BJ (cell line): ENCODE measurements at places on chromosomes 16 and 17. TPM values are rescaled to one million over a fixed set of nuclear protein-coding genes. Genes with fewer than 3 reads are reported as not detected.

Gene DPEP3
- polyA plus RNA-seq = not detected in 2 replicates

Gene LHX1
- polyA plus RNA-seq = not detected in 2 replicates

Gene MARF1
- 22.5 and 25.2 TPM in 2 replicates for polyA plus RNA-seq

Gene SLC12A3
- not detected in 2 replicates for polyA plus RNA-seq

Gene NTN3
- polyA plus RNA-seq = 0.09 and 0.12 TPM in 2 replicates

Gene KCNH4
- polyA plus RNA-seq = 0.02 and 0.07 TPM in 2 replicates

Gene TMEM204
- 42.4 and 81.9 TPM in 2 replicates for polyA plus RNA-seq

Gene CACNA1H
- polyA plus RNA-seq = 0.20 and 0.37 TPM in 2 replicates

DNA sequence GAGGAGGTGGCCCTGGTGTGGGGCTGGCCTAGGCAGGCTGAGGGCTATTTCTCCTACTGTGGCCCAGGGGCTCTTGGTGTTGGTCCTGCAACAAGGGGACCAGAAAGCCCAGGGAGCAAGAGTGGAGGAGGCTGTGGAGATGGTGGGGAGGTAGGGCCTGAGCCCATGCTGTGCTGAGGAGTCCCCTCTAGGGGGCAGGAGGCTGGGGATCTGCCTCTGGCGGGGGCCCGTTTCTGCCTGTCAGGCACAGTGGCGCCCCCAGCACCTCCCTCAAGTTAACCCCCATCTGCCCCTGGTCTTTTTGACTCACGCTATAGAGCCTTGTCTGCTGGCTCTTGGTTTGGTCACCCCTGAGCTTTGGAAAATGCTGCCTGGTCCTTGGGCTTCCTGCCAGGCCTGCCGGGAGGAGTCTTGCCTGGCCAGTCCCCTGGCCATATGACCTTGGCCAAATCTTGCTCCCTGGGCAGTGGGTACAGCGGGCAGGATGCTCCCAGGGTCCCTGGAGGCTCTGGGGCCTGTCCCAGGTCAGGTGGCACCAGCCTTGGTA, 5.9 kb downstream of the BAIAP2 start:
- DNase-seq = no peak

DNA sequence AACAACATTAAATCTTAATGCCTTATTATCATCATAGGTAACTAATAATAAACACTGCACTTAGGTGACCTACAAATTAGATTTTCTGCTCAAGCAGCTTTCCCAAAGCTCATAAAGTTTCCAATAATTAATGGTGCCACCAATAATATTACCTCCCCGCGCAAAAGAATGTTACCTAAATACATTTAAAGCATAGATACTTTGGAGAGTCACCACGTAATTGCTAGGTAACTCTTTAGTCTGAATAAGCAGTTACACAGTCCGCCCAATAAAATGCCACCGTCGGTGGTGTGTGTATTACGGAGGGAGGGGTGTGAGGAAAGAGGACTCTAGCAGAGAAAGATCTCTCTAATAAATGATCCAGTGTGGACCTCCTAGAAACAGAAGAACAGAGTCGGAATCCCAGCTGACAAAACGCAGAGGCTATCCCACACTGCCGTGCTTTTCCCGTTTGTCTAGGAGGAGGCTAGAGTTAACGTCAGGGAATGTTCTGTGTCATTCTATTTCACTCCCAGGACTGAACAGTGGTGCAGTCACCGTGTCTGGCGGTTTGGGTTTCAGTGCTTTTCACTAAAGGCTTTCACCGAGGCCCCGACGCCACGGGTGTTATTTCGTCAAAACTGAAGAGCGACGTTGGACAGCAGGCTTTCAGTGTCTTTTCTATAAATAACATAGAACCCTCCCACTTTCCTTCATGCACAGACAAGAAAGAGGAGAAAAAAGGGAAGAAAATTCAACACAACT, 630 bp downstream of the RNFT1 start:
- peak; percentile 12 for DNase-seq

- no peak for DNase-seq
Measured at GRCh38 chr16:88290850-88291830, 91.6 kb upstream of the ZNF469 start.

DNA sequence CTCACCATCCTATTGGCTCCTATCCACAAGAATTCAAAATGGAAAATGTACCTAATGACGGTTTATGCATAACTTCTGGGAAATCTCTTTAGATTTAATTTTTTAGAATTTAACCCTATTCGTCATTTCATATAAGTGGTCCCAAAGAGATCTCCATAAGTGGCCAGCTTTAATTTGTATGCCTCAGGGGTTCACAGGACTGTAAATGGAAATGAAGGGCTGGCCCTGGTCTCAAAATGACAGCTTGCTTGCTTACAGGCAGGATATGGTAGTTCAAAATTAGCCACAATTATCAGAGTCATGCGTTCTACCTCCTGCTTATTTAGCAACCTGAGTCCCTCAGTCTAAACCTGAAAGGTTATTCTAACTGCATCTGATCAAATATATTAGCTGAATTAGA, 6.6 kb upstream of the NACA2 start:
- DNase-seq = no peak

DNA sequence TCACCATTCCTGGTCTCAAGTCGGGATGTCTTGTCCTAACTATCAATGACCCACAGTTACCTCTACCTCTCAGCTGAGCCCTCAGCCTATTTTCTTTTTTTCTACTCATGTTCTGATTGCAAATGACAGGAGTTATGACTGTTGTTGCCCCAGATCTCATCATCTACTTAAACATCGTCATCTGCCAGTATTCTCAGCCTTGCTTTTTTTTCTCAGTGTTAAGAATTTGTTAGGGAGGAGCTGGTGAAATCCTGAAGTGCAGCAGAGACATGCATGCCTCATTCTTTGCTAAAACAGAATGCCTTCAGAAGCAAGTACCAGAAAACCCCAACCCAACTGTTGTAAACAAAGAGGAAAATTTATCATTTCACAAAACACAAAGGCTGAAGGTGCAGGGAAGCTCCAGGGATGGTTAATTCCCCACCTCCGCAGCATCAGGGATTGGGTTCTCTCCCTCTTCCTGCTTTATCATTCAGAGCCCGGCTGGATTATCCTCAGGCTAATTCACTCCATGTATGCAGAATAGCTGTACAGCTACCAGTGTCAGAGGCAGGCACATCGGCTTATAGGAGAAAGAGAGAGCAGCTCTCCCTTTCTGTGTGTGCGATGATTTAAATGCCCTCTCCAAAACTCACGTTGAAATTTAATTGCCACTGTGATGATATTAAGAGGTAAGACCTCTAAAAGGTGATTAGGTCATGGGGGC, 540.8 kb upstream of the HSBP1 start:
- no peak for DNase-seq

DNA sequence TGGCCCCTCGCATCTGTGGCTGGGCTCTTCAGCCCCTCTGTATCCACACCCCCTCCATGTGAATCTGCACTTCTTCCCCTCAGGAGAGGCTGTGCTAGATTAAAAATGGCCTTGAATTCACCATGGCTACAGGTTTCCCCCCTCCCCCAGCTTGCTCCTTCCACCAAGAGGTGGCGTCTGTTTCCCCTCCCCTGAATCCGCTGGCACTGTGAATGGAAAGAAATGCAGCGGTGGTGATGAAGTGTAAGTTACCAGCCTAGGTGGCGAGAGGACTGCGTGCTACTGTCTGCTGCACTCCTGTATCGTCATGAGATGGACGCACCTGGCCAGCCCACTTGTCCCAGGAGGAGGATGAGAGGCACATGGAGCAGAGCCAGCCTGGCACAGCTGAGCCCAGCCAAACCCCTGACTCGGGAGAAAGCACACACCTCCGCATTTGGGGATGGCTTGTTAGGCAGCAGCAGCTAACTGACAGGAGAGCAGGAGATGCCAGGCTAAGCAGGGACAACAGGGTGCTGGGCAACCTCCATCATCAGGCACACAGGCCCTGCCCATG, 26.2 kb downstream of the TNFRSF13B start:
- DNase-seq = no peak

GRCh38 chr16:29876217-29876593, 13.2 kb upstream of the CDIPT start:
- no peak for DNase-seq

DNA sequence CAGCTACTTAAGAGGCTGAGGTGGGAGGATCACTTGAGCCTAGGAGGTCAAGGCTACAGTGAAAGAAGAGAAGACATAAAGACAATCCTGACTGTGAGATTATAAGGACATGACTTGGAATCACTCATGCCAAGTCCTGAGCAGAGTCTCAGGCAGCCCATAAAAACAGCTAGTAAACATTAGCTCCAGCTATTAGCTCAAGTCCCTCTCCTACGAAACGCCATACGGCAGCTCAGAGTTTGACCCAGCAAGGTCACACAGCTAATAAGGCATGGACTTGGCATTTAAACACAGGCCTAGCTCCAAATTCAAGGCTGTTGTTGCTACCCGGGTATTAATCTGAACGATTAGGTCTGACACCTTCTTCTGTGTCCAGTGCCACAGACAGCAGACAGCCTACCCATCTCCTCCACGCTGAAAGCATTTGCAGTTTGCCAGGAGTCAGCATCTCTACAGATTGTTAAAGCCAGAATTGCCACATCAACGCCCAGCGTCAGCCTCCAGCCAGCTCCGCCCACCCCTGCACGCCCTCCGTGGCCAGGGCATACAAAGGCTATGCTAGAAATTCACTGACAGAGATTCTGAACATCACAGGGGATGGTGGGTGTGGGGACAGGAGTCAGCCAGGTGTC, 9.9 kb upstream of the TMEM114 start:
- DNase-seq = no peak

DNA sequence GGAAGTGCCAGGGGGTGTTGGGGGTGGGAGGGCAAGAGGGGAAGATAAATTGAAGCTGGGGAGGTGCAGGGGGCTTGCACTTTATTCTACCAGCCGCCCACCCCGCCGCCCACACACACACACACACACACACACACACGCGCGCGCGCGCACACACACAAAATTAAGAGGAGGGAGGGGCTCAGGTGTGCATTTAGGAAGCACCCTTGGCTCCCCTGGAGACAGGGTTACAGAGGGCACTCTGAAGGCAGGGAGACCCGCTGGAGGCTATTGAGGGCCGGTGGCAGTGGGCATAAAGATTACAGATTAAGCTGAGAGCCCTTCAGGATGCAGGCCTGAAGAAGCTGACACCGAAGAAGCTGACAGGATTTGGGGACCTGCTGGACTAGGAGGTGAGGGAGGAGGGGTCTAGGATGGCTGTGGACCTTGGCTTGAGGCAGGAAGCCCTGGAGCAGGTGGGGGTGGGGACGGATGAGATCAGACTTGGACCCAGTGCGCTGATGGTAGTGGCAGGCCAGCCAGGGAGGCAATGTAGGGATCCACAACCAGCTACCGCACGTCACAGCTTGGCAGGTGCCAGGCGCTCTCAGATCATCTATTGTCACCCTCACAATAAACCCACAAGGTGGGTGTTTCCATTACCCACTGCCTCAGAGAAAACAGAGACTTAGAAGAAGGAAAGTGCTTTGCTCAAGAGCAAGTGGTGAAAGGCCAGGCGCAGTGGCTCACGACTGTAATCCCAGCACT, 772 bp upstream of the SAMD14 start:
- no peak for DNase-seq

DNA sequence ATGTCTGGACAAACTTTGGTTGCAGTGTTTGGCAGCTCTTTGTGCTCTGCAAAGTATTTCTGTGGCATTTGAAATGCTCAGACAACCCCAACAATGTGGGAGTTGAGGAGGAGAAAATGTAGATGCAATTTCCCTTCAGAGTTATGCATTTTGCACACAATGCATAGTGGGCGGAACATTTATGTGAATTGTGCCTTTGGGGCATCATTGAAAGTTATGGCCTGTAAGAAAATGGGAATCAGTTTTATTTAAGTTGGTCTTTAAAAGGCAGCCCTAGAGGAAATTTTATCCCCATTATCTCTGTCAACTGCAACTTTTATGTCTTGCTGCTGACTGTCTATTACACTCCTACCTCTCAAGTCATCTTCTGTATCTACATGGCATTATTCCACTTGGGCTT, 176.2 kb downstream of the MAP2K6 start:
- DNase-seq = no peak

DNA sequence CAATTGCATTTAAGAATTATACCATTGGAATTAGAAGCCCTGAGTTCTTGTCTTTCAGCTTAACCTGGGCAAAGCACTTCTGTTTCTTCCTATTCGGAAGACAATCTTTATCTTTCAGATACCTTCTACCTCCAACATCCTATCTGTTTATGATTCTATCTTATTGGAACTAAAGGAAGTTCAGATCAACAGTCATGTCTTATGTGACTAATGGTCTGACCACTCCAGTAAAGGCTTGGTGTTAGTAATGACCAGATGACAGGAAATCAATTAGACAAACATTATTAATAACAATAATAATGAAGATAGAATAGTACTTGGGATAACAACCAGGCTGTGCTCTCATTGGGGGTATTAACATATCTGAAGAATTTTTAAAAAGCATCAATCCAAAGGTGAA, 11.3 kb downstream of the HS3ST3A1 start:
- no peak for DNase-seq

DNA sequence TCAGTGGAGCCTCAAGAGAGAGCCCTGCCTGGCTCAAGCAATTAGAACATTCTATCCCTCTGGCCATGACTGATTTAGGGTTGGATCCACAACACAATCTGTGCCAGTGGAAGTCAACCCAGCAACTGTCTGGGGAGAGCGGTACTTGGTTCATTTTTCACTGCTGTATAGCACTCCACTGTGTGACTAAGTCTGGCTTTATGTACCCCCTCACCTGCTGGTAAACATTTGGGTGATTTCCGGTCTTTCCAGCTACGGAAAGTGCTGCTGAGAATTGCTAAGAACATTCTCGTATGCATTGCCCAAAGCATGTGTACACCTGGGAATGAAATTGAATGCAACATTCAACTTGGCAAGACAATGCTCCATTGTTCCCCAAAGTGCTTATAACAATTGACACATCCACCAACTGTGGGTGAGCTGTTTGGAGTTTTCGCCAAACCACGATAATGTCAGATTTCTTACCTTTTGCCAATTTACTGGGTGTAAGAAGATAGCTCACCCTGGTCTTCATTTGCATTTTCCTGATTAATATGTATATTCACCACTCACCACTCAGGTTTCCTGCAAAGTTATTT, 63.5 kb upstream of the MED9 start:
- no peak for DNase-seq
